B cell (primary cell): ENCODE measurements at places on chromosomes 2 and 18.

GRCh38 chr2:69292256-69292655 lies 94.8 kb downstream of the GFPT1 start:
- H3K27ac ChIP-seq = no peak overlapping the region
- H3K4me3 ChIP-seq = no peak overlapping the region
- no peaks in the 10 kb centered on the region for H3K27me3 ChIP-seq
- H3K4me1 ChIP-seq = no peaks in the 10 kb centered on the region

GRCh38 chr2:186445506-186445905 lies 40.6 kb upstream of the ZC3H15 start:
- no peak overlapping the region for H3K27ac ChIP-seq
- no peaks in the 10 kb centered on the region for H3K4me1 ChIP-seq
- DNase-seq = no peak
- no peaks in the 10 kb centered on the region for H3K27me3 ChIP-seq

- no peak overlapping the region for H3K4me3 ChIP-seq
- H3K27me3 ChIP-seq = no peaks in the 10 kb centered on the region
- H3K36me3 ChIP-seq = no peaks in the 10 kb centered on the region
- H3K27ac ChIP-seq = no peak overlapping the region
These were observed 208.0 kb downstream of the ZFP36L2 start for GRCh38 chr2:43018179-43019024.

DNA sequence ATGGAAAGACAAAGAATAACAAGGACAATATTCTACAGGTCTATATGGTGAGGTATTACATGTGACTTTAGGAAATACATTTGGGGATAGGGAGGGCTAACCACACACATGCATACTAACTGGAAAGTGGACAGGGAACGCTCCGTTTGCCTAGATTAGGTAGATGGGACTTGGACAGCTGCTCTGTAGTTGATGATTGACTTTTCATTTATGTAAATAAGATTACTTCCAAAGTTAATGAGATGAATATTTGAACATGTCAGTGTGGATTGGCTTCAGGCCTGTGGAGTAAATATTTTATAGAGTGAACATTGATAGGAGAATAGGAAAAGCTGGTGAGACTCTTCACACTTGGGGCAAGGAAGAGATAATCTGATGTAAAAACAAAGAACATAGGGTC lies 142.0 kb downstream of the NCK2 start:
- H3K27me3 ChIP-seq = no peaks in the 10 kb centered on the region
- peaks cover 13% of the 10 kb centered on the region for H3K36me3 ChIP-seq
- DNase-seq = no peak
- H3K27ac ChIP-seq = no peak overlapping the region
- H3K4me1 ChIP-seq = peaks cover 23% of the 10 kb centered on the region

- peaks cover 86% of the 10 kb centered on the region for H3K36me3 ChIP-seq
- no peak overlapping the region for H3K27ac ChIP-seq
- DNase-seq = no peak
- no peaks in the 10 kb centered on the region for H3K4me1 ChIP-seq
- no peak overlapping the region for H3K4me3 ChIP-seq
These were observed 15.9 kb downstream of the GTF3C3 start for GRCh38 chr2:196783431-196784094.

GRCh38 chr2:9980520-9980919 lies 29.0 kb downstream of the GRHL1 start:
- H3K4me1 ChIP-seq = peaks cover 5% of the 10 kb centered on the region
- H3K27me3 ChIP-seq = peaks cover 3% of the 10 kb centered on the region
- DNase-seq = no peak

- DNase-seq = no peak
- H3K4me3 ChIP-seq = no peak overlapping the region
- H3K27me3 ChIP-seq = no peaks in the 10 kb centered on the region
- H3K4me1 ChIP-seq = no peaks in the 10 kb centered on the region
- H3K36me3 ChIP-seq = no peaks in the 10 kb centered on the region
These were observed 268.0 kb upstream of the LRATD1 start for GRCh38 chr2:14364471-14364870.

GRCh38 chr2:233915128-233915527 lies 2.0 kb upstream of the TRPM8 start:
- no peak overlapping the region for H3K4me3 ChIP-seq
- H3K27me3 ChIP-seq = peaks cover 4% of the 10 kb centered on the region
- no peak overlapping the region for H3K27ac ChIP-seq

GRCh38 chr2:232291343-232291742 lies 87.2 kb upstream of the ALPP start:
- peaks cover 16% of the 10 kb centered on the region for H3K36me3 ChIP-seq
- H3K4me3 ChIP-seq = no peak overlapping the region
- DNase-seq = no peak
- H3K27ac ChIP-seq = no peak overlapping the region
- H3K27me3 ChIP-seq = no peaks in the 10 kb centered on the region

GRCh38 chr18:8029061-8029460 lies 461.9 kb downstream of the PTPRM start:
- no peak for DNase-seq
- H3K4me3 ChIP-seq = no peak overlapping the region
- H3K4me1 ChIP-seq = no peaks in the 10 kb centered on the region
- H3K27me3 ChIP-seq = no peaks in the 10 kb centered on the region
- no peak overlapping the region for H3K27ac ChIP-seq

DNA sequence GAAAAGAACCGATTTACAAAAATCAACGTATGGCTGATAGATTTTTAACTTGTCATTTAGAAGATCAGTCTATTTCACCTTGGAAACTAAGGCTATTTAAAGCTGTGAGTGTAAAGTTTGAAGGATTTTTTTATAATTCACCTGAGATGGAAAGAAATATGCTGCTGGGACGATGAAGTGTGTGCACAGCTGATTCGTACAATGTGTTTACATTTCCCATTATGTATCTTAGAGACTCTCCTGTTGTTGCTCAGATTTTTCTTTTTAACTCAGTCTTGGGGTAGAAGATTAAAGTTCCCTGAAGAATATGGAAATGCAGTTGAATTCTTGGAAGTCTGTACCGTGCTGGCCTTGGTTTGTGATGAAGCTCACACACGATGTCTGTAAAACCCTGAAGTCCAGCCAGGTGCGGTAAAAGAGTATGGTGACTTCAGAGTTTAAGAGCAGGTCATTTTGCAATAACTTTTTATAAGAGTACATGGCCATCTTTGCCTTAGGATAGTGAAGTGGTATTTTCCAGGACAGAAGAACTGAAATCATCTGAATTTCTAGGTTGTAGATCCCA lies 250.1 kb downstream of the PRKCE start:
- H3K4me3 ChIP-seq = no peak overlapping the region
- DNase-seq = no peak
- H3K27me3 ChIP-seq = no peaks in the 10 kb centered on the region
- peaks cover 31% of the 10 kb centered on the region for H3K4me1 ChIP-seq

GRCh38 chr2:197940382-197940781 lies 136.0 kb downstream of the PLCL1 start:
- H3K36me3 ChIP-seq = no peaks in the 10 kb centered on the region
- no peak for DNase-seq
- H3K4me3 ChIP-seq = no peak overlapping the region
- H3K27me3 ChIP-seq = no peaks in the 10 kb centered on the region
- no peaks in the 10 kb centered on the region for H3K4me1 ChIP-seq
- H3K27ac ChIP-seq = no peak overlapping the region

- H3K36me3 ChIP-seq = no peaks in the 10 kb centered on the region
- no peak for DNase-seq
- H3K27me3 ChIP-seq = no peaks in the 10 kb centered on the region
- no peak overlapping the region for H3K4me3 ChIP-seq
These were observed 709.9 kb upstream of the PKDCC start for GRCh38 chr2:41337956-41338355.

DNA sequence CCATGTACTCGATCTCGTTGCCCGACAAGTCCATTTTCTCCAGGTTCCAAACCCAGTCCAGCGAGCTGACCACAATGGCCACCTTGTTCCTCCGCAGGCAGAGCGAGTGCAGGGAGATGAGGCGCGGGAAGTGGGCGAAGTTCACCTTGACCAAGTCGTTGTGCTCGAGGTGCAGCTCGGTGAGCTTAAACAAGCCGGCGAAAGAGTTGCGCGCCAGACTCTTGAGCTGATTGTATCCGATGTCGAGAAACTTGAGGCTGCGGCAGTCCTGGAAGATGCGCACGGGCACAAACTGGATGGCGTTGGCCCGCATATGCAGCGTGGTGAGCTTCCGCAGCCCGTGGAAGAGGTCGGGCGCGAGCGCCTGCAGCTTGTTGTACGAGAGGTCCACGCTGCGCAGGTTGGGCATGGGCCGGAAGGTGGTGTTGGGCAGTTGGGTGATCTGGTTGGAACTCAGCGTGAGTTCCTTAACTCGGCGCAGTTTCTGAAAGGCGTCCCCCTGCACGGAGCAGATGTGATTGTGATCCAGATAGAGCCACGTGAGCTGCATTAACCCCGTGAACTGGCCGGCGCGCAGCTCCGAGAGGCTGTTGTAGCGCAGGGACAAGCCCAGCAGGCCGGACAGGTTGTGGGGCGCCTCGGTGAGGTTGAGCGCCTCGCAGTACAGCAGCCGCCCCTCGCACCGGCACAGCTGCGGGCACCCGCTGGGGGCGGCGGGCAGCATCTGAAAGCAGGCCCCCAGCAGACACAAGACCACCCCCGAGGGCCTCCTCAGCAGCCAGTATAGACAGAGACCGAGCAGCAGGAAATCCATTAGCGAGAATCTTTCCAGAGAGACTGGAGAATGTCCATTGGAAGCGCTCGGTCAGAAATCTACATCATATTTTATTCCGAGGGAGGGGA lies 1.3 kb downstream of the LRRTM1 start:
- H3K27me3 ChIP-seq = peaks cover 18% of the 10 kb centered on the region
- no peak overlapping the region for H3K4me3 ChIP-seq

DNA sequence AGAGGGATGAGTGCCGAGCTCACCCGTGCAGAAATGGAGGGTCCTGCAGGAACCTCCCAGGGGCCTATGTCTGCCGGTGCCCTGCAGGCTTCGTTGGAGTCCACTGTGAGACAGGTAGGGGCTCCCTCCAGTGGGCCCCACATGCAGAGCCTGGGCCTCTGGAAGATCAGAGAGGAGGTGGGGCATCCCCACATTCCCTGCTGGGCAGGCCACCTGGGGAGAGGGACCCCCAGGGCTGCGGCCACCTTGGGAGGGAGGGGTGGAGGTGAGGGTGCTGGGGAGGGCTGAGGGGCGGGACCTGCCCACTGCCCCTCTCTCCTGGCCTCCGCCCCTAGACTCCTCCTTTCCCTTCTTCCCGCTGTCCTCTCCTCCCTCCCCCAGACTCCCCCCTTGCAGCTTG lies 38.5 kb downstream of the MTERF4 start:
- peaks cover 3% of the 10 kb centered on the region for H3K4me1 ChIP-seq
- no peak overlapping the region for H3K27ac ChIP-seq
- H3K27me3 ChIP-seq = no peaks in the 10 kb centered on the region
- no peak overlapping the region for H3K4me3 ChIP-seq

GRCh38 chr2:121297217-121297830 lies 12.3 kb upstream of the TFCP2L1 start:
- H3K27ac ChIP-seq = no peak overlapping the region
- DNase-seq = no peak
- no peaks in the 10 kb centered on the region for H3K4me1 ChIP-seq
- H3K27me3 ChIP-seq = peaks cover 6% of the 10 kb centered on the region
- no peaks in the 10 kb centered on the region for H3K36me3 ChIP-seq
- no peak overlapping the region for H3K4me3 ChIP-seq

DNA sequence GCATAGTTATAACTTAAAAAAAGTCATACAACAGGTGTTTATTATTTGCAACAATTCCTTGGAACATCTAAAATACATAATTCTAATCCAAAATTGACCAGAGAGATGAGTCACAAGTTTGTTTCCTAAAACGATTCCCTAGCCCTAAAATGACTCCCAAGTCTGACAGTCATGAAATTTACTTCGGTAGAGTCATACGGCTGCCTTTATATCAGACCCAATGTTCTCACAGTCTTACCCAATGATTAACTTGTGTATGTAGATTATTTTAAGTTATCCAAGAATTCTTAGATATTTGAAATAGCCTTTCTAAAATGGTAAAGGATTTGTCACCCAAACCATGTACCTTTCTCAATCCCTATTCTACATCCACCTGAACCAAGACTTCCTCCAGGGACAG lies 174.9 kb downstream of the LAMA1 start:
- H3K4me3 ChIP-seq = no peak overlapping the region
- H3K27ac ChIP-seq = no peak overlapping the region

GRCh38 chr2:229133155-229133772 lies 137.8 kb downstream of the PID1 start:
- H3K4me3 ChIP-seq = no peak overlapping the region
- H3K36me3 ChIP-seq = no peaks in the 10 kb centered on the region
- no peak overlapping the region for H3K27ac ChIP-seq
- H3K4me1 ChIP-seq = no peaks in the 10 kb centered on the region
- no peak for DNase-seq

DNA sequence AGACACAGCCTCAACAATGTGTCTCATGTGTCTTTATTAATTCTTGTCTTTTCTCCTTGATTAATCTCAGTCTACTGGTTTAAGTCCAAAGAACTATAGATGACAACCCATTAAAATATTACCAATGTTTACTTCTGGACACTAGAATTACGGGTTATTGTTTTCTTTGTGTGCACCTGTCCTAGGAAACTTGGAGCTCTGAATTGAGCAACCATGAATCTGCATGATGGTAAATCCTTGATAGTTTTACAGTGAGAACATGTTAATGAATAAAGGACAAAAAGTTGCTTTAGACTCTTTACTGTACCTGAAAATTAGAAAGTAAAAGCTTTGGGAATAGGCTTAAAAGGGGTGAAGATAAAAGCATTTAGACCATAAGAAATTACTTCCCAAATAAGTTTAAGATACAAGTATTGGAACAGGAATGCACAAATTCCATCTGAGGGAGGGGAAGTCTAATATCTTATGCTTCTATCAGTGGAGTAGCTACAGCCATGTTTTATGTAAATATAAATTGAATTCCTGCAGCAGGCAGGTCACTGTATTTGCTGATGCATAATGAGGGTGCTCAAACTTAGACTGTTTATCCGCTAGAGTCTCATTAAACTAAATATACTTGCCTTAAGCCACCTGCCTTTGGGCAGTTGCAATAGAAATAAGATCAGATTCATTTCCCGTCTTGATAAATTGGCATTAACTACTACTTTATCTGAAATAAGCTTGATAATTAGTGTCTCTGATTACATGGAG lies 603.7 kb upstream of the GCFC2 start:
- DNase-seq = no peak
- no peak overlapping the region for H3K27ac ChIP-seq
- no peaks in the 10 kb centered on the region for H3K36me3 ChIP-seq
